Neural crest cell (in vitro differentiated cells): ENCODE measurements at places on chromosomes 16 and 17.

GRCh38 chr16:56211435-56211981, 20.2 kb downstream of the GNAO1 start:
- H3K36me3 ChIP-seq = peaks cover 2% of the 10 kb centered on the region
- no peak for DNase-seq
- peaks cover 14% of the 10 kb centered on the region for H3K4me1 ChIP-seq
- peaks cover 15% of the 10 kb centered on the region for H3K27me3 ChIP-seq
- H3K4me3 ChIP-seq = no peak overlapping the region
- peak overlapping the region; percentile 80 for H3K27ac ChIP-seq

- no peak overlapping the region for H3K4me3 ChIP-seq
- no peaks in the 10 kb centered on the region for H3K36me3 ChIP-seq
- no peak for DNase-seq
- peaks cover 61% of the 10 kb centered on the region for H3K4me1 ChIP-seq
Measured at GRCh38 chr16:54579106-54579728, 292.6 kb upstream of the IRX3 start.

- peak; percentile 51 for DNase-seq
- peaks cover 22% of the 10 kb centered on the region for H3K4me1 ChIP-seq
- no peak overlapping the region for H3K27ac ChIP-seq
- H3K4me3 ChIP-seq = peak overlapping the region; percentile 86
Measured at GRCh38 chr17:2053380-2054261, 1.3 kb upstream of the HIC1 start.

GRCh38 chr16:88915639-88916327, 49.3 kb upstream of the PABPN1L start:
- H3K27ac ChIP-seq = no peak overlapping the region
- no peaks in the 10 kb centered on the region for H3K27me3 ChIP-seq
- no peaks in the 10 kb centered on the region for H3K36me3 ChIP-seq
- peaks cover 14% of the 10 kb centered on the region for H3K4me1 ChIP-seq
- DNase-seq = no peak

GRCh38 chr17:62713086-62713881, 85.8 kb downstream of the MRC2 start:
- peaks cover 9% of the 10 kb centered on the region for H3K36me3 ChIP-seq
- peak; percentile 39 for DNase-seq
- no peaks in the 10 kb centered on the region for H3K27me3 ChIP-seq
